ENCODE measurements at places on chromosomes 1 and 21.

GRCh38 chr1:112518186-112518585 lies 9.4 kb downstream of the WNT2B start:
- DNase-seq: no peak

GRCh38 chr1:20882837-20883236 lies 95.7 kb upstream of the HP1BP3 start:
- DNase-seq: no peak

DNA sequence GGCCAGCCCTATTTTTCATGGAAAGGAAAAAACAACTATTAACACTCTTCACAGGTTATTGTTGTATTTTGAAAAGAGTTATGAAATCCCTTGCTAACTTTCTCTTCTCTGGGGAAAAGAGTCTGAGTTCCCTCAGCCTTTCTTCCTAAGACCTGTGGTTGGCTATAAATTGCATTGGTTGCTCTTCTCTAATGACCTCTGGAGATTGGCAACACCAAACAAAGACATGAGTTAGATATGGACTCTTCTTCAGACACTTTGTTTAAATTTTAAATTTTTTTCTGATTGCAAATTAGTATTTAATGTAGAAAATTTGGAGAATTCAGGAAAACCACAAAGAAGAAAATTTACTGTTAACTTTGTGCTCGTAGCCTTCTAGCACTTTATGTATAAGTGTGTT lies 275.7 kb downstream of the PBX1 start:
- no peak for DNase-seq

GRCh38 chr1:197736685-197737084 lies 38.6 kb downstream of the DENND1B start:
- DNase-seq: no peak

DNA sequence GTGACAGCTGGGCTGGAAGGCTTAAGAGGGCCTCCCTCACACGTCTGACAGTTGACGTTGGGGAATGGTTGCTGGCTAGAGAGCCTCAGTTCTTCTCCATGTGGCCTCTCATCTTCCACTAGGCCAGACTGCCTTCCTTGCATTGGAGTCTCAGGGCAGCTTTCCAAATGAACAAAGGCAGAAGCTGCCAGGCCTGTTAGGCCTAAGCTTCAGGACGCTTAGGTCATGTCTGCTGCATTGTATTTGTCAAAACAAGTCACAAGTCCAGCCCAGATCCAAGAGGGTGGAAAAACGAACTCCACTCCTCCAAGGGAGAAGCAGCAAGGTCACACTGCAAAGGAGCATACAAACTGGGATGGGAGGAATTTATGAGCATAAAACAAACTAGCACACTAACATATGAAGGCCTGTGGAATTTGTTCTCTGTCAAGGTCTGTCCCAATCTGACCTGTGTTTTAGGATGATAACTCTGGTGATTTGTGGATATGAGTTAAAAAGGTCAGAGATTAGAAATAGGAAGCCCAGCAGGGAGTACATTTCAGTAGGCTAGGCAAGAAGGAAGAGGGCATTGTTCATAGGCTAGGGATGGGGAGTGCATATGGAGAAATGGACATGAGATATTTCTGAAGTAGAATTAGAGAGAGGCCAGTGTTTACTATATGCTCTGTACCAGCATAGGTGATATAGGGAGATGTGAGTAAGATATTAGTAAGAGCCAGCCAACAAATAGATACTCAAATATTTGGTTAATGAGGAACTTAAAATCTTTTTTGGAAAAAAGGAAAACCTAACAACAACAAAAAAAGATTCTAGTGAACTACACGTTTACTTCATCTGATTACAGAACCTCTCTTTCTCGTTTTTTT lies 29.1 kb upstream of the CNN3 start:
- no peak for DNase-seq

DNA sequence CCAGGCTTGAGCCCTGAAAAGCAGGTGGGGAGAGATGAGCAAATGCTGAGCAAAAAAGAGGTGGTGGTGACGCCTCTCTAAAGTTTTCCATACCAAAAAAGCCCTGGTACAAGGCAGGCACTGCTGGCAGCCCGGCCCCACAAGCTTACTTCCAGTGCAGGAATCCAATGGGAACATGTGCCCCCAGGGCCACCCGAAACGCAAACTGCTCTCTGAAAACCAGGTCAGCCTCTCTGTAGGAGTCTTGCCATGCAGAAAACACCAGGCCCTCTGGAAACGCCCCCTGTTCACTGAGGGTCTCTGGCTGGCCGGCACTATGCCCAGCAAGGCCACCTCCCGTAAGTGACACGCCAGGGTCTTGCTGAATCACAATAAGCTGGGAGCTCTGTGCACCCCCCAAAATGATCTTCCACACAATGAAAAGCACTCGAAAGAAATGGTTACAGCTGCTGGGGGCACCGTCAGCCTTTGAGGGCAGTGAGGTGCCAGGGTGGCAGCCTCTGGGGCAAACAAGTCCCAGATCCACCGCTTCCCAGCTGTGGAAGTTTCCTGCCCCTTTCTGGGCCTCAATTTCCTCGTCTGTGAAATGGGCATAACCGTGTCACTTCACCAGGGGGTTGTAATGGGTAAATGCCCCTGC lies 170.5 kb downstream of the TOMM20 start:
- DNase-seq: peak; percentile 75

- DNase-seq: peak; percentile 44
Observed at GRCh38 chr1:67947114-67947513, 103.3 kb downstream of the DIRAS3 start.

GRCh38 chr1:67683766-67684525 lies 1.1 kb upstream of the GADD45A start:
- no peak for DNase-seq

- peak; percentile 26 for DNase-seq
Observed at GRCh38 chr1:192477630-192478029, 97.9 kb upstream of the RGS1 start.

DNA sequence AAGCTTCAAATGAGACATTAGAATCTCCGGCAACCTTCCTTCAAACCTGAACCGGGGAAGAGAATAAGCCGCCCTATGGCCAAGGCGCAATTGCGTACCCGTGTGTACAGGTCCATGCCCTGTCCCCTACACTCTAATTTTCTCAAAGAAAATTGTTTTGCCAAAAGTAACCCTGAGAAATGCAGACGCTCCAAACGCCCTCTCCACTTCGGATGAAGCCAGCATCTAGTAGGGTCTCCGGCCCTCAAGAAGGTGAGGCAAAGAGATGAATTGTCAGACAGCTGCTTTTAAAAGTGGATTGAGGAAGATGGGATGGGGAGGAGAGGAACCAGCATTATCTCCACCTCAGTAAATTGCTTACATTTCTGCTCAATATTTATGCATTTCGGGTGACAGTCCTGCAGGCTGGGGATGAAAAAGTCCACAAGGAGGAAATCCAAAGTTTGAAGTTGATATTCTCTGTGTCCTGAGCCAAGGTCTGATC lies 630 bp upstream of the LHX9 start:
- DNase-seq: no peak

GRCh38 chr1:87053446-87053845 lies 139.0 kb downstream of the HS2ST1 start:
- DNase-seq: no peak

- DNase-seq: no peak
Observed at GRCh38 chr1:233641029-233641428, 27.1 kb downstream of the KCNK1 start.

GRCh38 chr1:40690771-40691537 lies 550 bp upstream of the NFYC start:
- no peak for DNase-seq

DNA sequence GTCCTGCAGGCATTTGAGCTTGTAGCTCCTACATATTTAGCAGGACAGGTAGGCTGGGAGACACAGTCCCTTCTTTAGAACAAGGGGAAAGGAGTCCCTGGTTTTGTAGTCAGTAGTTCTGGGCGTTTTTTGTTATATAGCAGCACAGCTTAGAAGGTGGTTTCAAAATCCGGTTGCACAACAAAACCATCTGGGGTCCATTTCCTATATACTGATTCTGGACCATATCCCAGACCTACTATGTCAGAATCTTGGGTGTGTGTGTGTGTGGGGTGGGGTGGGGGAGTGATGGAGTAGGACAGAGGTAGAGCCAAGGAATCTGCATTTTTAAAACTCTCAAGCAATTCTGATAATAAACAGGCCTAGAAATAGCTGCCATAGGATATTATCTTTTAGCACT lies 21.6 kb downstream of the METTL13 start:
- DNase-seq: no peak

- no peak for DNase-seq
Observed at GRCh38 chr1:90826834-90827233, 109.7 kb upstream of the BARHL2 start.

DNA sequence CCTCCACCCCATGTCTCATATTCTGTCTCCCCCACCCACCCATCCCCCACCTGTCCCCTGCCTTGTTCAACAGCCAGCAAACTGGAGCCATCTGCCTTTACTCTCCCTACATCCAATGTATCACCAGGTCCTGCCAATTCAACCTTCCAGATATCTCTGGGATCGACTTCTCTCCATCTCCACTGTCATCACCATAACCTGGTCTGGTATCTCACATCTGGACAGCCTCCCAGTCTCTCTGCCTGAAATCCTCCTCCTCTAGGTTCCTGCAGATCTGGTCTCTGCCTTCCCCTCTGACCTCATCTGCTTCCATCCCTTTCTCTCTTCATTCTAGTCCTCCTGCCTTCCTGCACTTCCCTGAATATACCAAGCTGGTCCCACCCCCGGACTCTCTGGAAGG lies 22.2 kb upstream of the CDCA8 start:
- no peak for DNase-seq

DNA sequence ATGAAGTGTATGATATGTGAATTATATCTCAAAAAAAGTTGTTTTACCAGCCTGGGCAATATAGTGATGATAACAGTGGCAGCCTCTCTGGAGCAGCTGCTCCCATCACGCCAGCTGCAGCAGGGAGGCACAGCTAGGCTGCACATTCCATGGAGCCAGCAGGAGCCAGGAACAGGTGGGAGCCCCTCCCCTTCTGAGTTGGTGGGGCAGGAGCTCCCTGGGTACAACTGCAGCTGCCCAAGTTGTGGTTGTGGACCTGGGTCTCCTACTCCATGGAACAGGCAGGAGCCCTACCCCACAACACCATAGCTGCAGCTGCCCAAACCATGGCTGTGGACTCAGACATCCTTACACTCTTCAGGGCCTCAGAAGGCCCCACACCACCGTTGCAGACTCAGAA lies 21.7 kb upstream of the FNBP1L start:
- DNase-seq: peak; percentile 8

- peak; percentile 17 for DNase-seq
Observed at GRCh38 chr1:102776071-102776470, 332.3 kb downstream of the COL11A1 start.

DNA sequence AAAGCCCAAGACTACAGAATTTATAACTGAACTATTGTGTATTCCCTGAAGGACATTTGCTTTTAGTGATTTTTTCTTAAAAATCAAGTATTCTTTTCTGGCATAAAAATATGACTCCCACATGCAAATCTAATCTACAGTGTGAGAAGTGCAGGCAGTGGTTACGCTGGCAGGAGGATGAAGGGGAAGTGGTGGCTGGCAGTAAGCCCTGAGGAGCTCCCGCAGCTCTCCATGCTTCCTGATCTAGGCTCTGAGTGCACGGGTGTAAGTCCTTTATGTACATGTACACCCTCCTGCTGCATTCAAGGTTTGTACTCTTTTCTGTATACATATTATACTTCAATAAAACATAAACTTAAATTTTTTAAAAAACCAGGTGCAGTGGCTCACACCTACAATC lies 67.5 kb upstream of the PRDX6 start:
- no peak for DNase-seq

GRCh38 chr1:231806623-231807495 lies 180.3 kb downstream of the DISC1 start:
- peak; percentile 68 for DNase-seq

DNA sequence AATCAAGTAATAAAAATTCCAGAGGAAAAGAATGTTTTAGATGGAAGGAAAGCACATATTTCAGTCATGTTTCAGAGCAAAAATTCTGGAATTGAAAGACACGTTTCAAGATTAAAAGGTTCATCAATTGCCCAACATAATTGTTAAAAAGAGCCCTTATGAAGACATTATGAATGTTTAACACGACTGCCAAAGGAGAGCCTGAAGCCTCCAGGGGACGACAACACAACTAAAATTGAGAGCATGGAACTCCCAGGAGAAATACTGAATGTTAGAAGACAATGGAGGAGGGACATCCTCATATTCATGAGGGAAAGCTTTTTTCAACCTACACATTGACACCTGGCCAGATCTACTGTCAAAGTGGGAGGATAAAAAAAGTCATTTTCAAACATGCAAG lies 16.0 kb downstream of the OR2T11 start:
- DNase-seq: peak; percentile 2

All from SHP77 (cell line).